Left lung (tissue), 14 donors: ENCODE measurements at places on chromosomes 3 and 15. TPM values are rescaled to one million over a fixed set of nuclear protein-coding genes. Genes with fewer than 3 reads are reported as not detected.

The CLSTN2 gene
- 0.97 TPM for total RNA-seq

The ABTB1 gene
- 56.1 TPM for total RNA-seq

The AQP9 gene
- 22.1 TPM for total RNA-seq

The STAC gene
- 14.3 TPM for total RNA-seq

The MOBP gene
- total RNA-seq, result 0.16 TPM

The SEMA3B gene
- 56.8 TPM for total RNA-seq

GRCh38 chr15:77529394-77530159 lies 103.1 kb downstream of the LINGO1 start:
- DNase-seq, result no peak

DNA sequence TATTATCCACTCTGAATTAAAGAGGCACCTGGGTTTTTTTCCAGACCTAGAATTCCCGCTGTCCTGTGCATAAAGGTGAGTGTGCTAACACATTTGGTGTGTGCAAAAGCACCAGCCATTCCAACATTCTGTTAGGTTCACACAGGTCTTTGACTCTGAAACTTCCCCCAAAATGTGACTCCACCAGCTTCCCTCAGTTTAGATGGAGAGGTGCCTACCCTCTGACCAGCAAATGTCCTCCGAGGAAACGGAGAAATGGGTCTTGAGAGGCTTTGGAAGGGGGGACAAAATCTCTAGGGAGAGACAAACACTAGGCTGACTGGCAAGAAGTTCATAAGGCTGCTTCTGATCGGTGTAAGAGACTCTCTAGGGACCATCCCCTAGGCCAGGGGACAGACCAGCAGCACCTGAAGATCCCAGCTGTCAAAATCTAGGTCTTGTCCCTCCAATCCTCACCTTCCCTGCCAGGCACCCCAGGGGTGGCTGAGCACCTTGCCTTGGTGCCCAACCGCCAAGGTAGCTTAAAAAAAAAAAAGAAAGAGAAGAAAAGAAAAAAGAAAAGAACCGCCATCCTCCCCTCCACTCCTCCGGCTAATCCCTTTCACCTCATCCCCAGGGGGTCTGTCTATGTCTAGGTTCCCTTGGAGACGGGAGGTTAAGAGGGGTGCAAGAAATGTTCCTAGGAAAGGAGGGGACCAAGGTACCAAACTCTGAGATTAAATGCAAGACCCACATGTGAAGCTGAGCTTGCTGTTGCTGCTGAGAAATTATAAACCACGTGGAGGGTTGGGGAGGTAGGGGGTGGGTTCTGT lies 2.0 kb upstream of the MECOM start:
- DNase-seq, result no peak

- DNase-seq, result no peak
These were observed 31.4 kb upstream of the TIPARP start for GRCh38 chr3:156642750-156643728.

GRCh38 chr3:58398669-58399333 lies 34.8 kb downstream of the PDHB start:
- DNase-seq, result no peak

GRCh38 chr3:191342411-191342810 lies 12.1 kb upstream of the UTS2B start:
- DNase-seq, result no peak

DNA sequence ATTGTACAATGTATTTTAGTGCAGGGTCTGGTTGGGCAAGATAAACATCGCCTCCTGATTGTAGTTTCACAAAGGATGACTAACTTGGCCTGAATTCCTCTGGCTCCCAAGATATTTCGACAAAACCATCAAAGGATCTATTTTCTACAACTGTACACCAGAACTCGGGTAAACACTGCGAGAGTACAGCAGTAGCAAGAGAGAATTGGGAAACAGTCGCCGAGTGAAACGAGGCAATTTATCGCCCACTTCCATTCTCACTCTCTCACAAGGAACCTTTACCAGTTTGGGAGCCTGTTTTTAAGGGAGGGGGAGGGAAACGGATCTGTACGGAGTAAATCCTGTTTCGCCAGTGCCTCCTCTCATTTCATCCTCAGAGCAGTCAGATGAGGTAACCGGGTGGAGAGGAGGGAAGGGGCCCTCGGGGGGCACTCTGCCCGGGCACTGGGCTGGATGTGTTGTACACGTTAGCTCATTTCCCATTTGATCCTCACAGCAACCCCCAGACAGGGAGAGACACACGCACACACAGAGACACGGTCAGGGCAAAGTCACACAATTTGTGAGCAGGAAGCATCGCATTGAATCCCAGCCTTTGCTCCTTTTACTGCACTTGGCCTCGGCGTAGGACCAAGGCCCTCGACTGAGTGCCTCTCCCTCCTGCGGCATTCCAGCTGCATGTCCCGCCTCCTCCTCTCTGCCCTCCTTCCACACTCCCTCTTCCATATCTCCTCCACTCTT lies 120.1 kb downstream of the LIPC start:
- DNase-seq, result peak; percentile 42

DNA sequence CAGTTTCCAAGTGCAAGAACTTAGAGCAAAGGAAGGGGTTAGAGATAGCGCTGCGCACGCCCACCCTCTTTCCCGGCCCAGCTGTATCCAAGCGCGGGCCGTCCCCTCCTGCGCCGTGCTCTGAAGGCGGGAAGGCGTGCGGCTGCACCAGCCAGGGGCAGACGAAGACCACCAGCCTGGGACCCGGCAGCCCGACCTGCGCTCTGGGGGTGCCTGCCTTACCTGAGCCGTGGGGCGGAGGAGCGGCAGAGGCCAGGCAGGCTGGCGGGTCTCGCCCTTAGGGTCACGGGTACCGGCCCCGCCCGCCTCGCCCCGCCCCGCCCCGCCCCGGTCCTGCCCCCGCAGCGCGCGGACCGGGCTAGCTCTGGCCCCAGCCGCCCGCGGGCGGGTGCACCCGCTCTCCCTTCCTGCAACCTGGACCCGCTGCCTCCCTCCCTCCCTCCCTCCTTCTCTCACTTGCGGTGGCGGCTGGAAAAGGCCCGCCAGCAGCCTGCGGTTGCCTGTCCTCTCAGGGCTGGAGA lies at the start of gene WDR72:
TSS of gene WDR72 (minus strand) at position 253 of the 521 bp plus-strand sequence. CDS start 26,514 bp downstream, outside the sequence.
- peak; percentile 79 for DNase-seq

- DNase-seq, result peak; percentile 76
These were observed 44.6 kb downstream of the SH3BP5 start for GRCh38 chr3:15287565-15288330.

- DNase-seq, result no peak
These were observed 29.0 kb downstream of the CPOX start for GRCh38 chr3:98564282-98565005.

DNA sequence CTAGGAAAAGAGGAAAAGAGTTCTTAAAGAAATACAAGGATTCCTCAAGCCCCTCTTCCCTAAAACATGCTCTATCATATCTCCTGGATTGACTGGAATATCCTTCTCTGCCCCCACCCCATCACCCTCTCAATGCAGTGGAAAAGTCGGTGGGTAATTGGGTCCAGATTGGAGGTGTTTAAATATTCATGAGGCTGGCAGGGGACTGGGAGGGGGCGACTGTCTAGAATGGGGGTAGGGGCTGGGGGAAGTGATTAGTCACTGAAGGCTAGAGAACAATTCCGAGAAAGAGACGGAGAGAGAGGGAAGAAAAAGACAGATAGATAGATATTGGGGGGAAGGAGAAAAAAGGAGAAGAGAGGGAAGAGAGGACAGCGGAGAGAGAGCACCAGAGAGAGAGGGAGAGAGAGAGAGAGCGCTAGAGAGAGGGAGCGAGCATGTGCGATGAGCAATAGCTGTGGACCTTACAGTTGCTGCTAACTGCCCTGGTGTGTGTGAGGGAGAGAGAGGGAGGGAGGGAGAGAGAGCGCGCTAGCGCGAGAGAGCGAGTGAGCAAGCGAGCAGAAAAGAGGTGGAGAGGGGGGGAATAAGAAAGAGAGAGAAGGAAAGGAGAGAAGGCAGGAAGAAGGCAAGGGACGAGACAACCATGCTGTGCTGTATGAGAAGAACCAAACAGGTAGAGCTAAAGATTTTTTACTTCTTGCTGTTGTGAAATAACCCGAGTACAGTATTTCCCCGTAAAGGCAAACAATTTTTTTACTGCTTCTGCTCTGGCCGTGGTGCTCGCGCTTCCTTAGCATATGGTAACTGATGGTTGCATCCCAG lies at the start of gene GAP43:
TSS of gene GAP43 (plus strand) at position 467 of the 825 bp plus-strand sequence. CDS start at position 647, 180 bp downstream.
- DNase-seq, result peak; percentile 47

DNA sequence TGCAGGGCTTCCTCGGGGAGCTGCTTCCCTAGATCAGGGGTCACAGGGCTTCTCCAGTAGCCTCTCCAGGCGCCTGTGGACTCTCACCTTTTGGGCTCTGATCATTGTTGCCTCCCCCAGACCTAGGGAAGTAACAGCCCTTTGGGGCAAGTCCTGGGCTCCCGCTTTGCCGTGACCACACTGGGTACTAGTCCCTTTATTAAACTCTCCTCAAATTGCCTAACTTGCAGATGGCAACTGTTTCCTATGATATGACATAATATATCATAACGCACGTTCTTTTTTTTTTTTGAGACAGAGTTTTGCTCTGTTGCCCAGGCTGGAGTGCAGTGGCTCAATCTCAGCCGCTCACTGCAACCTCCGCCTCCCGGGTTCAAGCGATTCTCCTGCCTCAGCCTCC lies 17.9 kb upstream of the NRROS start:
- no peak for DNase-seq

DNA sequence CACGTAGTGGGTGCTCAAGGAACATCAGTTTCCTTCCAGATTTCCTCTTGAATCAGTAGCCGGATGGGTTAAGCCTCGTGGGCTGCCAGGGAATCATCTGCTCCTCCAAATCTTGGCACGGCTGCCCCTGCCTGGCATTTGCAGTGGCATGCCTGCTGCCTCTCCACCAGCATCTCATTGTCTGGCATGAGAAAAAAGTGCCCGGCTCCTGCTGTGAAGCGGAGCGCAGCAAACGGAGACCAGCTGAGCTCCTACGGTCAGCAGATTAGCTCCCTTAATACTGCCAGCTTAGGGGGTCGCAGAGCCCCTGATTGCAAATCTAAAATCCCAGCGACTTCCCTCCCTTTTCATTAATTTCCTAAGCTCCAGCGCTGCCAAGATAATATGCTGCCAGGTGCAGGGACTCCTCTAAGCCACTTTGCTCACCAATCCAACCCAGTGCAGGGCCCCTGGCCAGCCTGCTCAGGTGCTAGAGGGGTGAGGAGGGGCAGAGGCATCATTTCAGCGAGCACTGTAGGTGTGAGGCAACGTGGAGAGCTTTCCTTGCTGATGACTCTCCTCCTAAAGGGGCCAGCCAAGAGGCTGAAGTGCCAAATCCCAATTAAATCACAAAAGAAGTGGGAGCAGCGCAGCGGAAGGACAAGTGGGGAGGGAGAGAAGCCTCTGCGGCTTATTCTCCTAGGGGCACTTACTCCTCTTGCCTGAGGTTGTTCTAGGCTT lies 49.6 kb upstream of the ST8SIA2 start:
- DNase-seq, result no peak

DNA sequence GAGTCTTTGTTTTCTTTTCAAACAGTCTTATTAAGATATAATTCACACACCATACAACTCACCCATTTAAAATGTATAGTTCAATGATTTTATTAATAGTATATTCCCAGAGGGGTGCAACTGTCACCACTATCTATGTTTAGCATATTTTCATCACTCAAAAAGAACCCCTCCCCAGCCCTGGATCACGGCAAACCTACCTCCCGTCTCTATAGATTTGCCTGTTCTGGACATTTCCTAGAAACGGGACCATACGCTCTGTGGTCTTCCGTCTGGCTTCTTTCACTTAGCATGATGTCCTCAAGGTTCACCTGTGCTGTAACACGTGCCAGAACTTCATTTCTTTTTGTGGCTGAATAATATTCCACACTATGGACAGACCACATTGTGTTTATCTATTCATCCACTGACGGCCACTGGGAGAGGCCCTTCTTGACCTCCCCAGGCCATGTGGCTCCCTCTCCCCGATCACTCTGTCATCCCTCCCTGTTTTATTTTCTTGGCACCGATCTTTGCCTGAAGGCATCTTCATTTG lies 56.4 kb downstream of the IQSEC1 start:
- no peak for DNase-seq

DNA sequence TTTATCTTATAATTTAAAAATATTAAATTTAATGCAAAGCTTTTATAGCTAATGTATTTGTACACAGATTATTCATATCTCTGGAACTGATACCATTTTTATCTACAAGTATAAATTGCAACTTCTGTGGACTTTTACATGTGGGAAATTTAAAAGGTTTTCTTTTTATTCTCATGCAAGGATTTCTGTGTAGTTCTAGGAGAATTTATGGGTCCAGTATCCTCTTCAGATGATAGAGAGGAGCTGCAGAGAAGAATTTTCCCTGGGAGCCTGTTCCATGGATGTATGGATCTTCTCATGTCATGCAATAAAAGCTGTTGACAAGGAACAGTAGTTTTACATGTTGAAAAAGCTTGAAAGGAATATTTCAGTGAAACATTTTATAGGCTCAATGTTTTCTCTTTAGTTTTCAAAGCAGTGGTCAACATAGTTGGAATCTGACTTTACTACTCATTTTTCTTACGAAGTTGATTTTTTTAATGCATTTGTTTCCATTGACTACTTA lies 119.7 kb downstream of the MCTP2 start:
- DNase-seq, result no peak

- no peak for DNase-seq
These were observed 30.9 kb downstream of the LRRC49 start for GRCh38 chr15:70923311-70924080.

GRCh38 chr3:48684480-48685143 lies 1.1 kb downstream of the NCKIPSD start:
- no peak for DNase-seq

GRCh38 chr15:65910341-65910740 lies 41.0 kb downstream of the RAB11A start:
- no peak for DNase-seq

GRCh38 chr15:52423852-52424251 lies 104.8 kb downstream of the MYO5A start:
- DNase-seq, result no peak

- DNase-seq, result no peak
These were observed 7.5 kb upstream of the TATDN2 start for GRCh38 chr3:10240799-10241198.

DNA sequence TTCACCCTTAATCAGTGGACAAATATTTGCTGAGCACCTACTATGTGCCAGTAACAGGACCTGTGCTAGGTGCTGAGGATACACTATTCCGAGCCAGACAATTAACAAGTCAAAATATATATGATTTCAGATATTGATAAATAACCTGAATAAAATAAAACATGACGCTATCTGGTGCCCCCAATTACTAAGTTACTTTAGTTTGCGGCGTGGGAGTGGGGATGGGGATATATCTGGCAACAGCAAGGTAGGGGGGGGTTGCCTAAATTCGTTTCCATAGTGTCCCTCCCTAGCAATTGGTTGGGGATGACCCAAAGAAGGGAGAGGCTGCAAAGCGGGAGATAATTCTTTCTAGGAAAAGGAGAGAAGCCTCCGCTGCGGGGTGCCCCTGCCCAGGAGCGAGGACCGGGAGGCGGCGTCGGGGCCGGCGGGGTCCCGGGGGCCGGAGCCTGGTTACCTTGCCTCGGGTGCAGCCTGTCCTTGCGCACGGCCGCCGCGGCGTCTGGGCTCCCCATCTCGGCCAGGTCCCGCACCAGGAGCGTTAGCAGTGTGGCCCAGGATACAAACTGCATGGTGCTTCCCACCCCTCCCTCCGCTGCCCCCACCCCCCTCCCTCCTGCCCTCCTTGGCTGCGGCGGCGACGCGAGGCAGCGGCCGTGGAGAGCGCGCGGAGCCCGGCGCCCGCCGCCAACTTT lies 567 bp downstream of the ADAMTS9 start:
- peak; percentile 33 for DNase-seq

GRCh38 chr3:138186221-138186620 lies 880 bp upstream of the ARMC8 start:
- no peak for DNase-seq

- no peak for DNase-seq
These were observed 274.4 kb downstream of the PLCL2 start for GRCh38 chr3:17158941-17159682.
